ENCODE measurements at places on chromosomes 3 and 15. TPM values are rescaled to one million over a fixed set of nuclear protein-coding genes. Genes with fewer than 3 reads are reported as not detected.

CEP70 gene
- total RNA-seq: 37.4 TPM

GRCh38 chr3:159929171-159930141, 59.2 kb upstream of the IL12A start:
- H3K27me3 ChIP-seq: no peaks in the 10 kb centered on the region
- no peaks in the 10 kb centered on the region for H3K36me3 ChIP-seq
- peak overlapping the region; percentile 48 for H3K27ac ChIP-seq

GRCh38 chr3:114624571-114625181, 330.8 kb downstream of the TIGIT start:
- no peaks in the 10 kb centered on the region for H3K27me3 ChIP-seq
- peak overlapping the region; percentile 82 for H3K27ac ChIP-seq
- H3K4me1 ChIP-seq: peaks cover 20% of the 10 kb centered on the region
- no peak overlapping the region for H3K4me3 ChIP-seq
- H3K36me3 ChIP-seq: no peaks in the 10 kb centered on the region

- H3K36me3 ChIP-seq: no peaks in the 10 kb centered on the region
- H3K27ac ChIP-seq: no peak overlapping the region
- peaks cover 10% of the 10 kb centered on the region for H3K4me1 ChIP-seq
These were observed 225.5 kb upstream of the ST8SIA2 start for GRCh38 chr15:92168066-92168683.

PLEKHO2 gene
- 7.0 TPM for total RNA-seq

GABRB3 gene
- total RNA-seq: 3.6 TPM

- peaks cover 76% of the 10 kb centered on the region for H3K4me1 ChIP-seq
- H3K36me3 ChIP-seq: no peaks in the 10 kb centered on the region
- H3K27me3 ChIP-seq: no peaks in the 10 kb centered on the region
- peak; percentile 95 for DNase-seq
- no peak overlapping the region for H3K4me3 ChIP-seq
These were observed 37.7 kb downstream of the FAM174B start for GRCh38 chr15:92617549-92618520.

CCR3 gene
- total RNA-seq: not detected

ACAN gene
- total RNA-seq: not detected

DNA sequence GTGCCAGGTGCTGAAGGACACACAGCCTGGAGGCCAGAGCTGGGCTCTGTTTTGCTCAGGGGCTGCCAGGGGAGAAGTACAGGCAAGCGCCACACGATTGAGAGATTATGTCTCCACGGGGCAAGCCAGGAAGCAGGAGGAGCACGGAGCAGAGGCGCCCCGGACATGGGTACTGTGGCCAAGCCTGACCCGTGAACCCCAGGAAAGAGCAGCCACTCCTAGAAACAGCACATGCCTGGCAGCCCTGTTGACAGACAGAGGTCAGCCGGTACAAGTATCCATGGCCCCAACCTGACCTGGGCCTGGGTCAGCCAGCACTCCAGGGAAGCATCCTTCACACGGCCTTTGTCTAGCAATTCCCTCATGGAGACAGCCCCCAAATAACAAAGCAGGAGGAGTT, 89.4 kb downstream of the ADAMTS17 start:
- no peaks in the 10 kb centered on the region for H3K36me3 ChIP-seq
- H3K4me3 ChIP-seq: no peak overlapping the region
- peaks cover 11% of the 10 kb centered on the region for H3K4me1 ChIP-seq
- no peak for DNase-seq

SNTN gene
- total RNA-seq: not detected

DNA sequence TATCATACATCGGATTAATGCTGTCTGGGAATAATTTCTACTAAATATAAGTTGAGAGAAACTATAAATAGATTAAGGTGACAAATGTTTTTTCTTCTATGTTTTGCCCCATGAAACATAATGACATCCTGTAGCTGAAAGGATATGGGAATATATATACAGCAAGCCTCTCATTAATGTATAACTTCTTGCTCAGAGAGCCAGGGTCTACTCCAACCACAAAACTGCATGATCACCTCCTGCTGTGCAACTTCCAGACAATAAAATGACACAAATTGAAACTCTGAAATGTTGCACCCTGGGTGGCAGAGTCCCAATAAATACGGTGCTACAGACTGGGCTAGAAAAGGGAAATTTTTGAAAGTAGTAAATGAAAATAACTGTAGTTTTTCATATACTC, 571.9 kb upstream of the CBLB start:
- DNase-seq: no peak
- H3K27me3 ChIP-seq: no peaks in the 10 kb centered on the region
- H3K27ac ChIP-seq: no peak overlapping the region
- no peak overlapping the region for H3K4me3 ChIP-seq
- no peaks in the 10 kb centered on the region for H3K36me3 ChIP-seq

BTD gene
- total RNA-seq: 24.4 TPM

RARRES1 gene
- total RNA-seq: 18.4 TPM

DNA sequence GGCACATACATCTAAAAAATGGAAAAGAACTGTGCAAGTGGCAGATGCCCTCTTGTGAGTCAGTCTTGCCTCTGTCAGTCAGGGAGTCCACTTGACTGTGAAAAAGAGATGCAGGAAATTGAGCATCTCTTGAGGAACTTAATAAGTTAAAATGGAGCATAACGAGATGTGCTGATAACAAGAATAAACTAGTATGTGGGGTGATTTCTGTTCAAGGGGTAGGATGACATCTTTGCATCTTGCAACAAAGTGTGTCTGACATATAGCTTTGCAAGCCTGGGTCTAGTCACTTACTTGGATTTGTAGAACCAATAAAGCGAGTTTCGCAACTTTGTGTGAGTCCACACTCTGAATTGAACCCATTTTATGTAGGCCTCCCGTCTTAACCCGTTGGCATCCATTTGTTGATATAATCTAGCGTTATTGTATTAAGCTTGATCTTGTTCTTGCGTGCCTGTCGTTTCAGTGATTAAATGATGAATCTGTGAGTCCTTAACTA, 2.2 kb downstream of the USP3 start:
- H3K36me3 ChIP-seq: no peaks in the 10 kb centered on the region
- no peak overlapping the region for H3K4me3 ChIP-seq
- DNase-seq: no peak
- no peaks in the 10 kb centered on the region for H3K27me3 ChIP-seq
- peaks cover 68% of the 10 kb centered on the region for H3K4me1 ChIP-seq
- peak overlapping the region; percentile 97 for H3K27ac ChIP-seq

ACAD11 gene
- total RNA-seq: 52.1 TPM

DNA sequence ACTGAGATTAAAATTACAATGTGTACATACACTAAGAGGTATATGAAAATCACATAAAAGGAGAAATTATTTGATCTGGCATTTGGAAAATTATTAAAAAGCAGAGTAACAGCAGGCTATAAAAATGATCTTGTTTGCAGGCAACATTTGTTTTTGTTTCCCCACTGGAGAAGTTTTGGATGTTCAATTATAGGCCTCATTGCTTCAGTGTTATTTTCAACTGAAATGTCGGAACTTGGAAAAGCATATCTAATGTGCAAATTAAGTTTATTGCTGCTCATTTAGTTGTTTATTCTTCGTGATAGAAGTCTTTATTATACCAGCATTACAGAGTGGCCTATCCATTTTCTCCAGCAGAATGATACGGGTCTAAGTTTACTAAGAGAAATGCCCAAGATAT, 263.3 kb downstream of the CNTN6 start:
- no peaks in the 10 kb centered on the region for H3K27me3 ChIP-seq
- H3K4me3 ChIP-seq: no peak overlapping the region
- no peaks in the 10 kb centered on the region for H3K36me3 ChIP-seq
- DNase-seq: no peak

HYAL3 gene
- 0.99 TPM for total RNA-seq

DNA sequence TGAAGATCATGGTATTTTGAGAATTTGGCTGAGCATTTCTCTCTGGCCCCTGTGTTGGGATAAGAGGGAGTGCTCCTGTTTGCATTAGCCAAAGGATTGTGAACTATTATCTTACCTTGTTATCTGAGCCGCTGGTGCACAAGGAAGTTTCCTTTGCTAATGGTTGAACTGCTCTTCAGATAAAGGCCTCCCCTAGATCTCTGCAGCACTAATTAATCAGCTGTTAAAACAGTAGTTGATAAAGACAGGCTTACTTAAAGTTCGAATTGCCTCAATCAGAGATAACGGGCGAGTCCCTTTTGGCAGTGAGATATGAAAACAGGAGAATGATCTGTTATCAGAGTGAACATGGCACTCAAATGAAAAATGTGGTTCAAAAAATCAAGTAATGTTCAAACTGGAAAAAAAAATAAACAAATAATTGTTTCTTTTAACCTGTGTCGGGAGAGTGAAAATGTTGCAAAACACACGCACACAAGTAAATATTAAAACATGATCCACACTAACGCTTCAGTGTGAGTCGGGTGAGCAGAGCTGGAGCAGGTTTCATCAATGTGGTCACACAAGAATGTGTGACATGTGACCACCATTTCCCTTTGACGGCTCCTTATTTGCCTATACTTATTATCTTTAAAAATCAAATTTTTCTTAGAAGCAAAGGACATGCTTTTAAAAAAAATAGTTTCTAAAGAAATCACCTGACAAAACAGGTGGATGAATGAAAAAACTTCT, 469.1 kb downstream of the SOX2 start:
- no peak for DNase-seq

DNA sequence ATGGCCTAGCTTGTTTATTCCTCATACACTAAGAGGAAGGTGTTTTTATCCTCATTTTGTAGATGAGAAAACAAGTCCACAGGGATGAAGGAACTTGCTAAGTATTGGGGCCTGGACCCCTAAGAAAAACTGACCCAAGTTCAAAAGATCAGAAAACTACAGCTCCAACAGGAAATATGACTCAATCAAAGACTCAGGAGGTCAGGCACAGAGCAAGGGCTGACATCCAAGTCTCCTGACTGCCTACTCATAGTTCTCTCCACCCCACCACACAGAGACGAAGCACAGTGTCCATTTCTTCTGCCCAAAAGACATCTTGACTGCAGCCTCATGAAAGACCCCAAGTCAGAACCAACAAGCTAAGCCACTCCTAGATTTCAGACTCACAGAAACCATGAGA, 26.9 kb upstream of the TPM1 start:
- H3K4me3 ChIP-seq: no peak overlapping the region
- no peaks in the 10 kb centered on the region for H3K36me3 ChIP-seq
- no peak overlapping the region for H3K27ac ChIP-seq
- no peaks in the 10 kb centered on the region for H3K27me3 ChIP-seq
- H3K4me1 ChIP-seq: peaks cover 27% of the 10 kb centered on the region
- peak; percentile 41 for DNase-seq

- H3K4me1 ChIP-seq: peaks cover 25% of the 10 kb centered on the region
- peak overlapping the region; percentile 89 for H3K4me3 ChIP-seq
- no peak overlapping the region for H3K27ac ChIP-seq
- no peak for DNase-seq
These were observed 2.4 kb downstream of the IGF2BP2 start for GRCh38 chr3:185822221-185823000.

TEX9 gene
- total RNA-seq: 7.9 TPM

MYLK gene
- total RNA-seq: 7.6 TPM

DNA sequence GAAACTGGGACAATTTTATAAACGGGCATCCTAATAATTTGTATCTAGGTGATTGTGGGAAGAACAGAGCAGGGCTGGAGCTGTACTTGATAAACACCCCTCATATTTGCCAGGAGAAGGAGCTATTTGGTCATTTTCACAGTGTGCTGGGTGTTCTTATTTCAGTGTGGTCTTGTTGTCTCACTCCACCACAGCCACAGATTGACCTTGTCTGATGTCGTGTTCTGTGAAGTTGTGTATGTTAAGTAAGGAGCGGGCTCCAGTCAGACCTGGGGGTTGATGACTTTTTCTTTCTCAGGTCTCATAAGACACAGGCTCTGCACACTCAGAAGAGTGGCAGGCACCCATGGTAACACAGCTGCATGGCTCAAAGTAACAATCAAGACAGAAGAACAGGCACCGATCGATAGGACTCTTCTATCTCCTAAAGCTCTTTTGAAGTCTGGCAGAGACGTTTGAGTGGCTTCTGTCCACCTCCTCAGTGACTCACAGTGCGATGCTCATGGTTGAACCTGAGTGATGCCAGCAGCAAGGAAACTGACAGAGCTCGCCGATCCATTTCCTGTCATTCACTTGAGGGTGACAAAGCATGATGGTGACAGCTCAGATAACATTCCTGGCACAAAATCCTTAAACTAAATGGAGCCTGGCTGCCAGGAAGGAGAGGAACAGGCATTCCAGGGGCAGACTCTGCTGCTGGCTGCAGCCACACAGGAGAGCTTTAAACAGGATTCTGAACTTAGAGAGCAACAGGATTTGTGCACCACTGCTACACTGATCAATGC, 20.8 kb downstream of the DPH3 start:
- H3K36me3 ChIP-seq: no peaks in the 10 kb centered on the region
- no peak for DNase-seq
- no peak overlapping the region for H3K27ac ChIP-seq

CORO2B gene
- total RNA-seq: 1.0 TPM

DNA sequence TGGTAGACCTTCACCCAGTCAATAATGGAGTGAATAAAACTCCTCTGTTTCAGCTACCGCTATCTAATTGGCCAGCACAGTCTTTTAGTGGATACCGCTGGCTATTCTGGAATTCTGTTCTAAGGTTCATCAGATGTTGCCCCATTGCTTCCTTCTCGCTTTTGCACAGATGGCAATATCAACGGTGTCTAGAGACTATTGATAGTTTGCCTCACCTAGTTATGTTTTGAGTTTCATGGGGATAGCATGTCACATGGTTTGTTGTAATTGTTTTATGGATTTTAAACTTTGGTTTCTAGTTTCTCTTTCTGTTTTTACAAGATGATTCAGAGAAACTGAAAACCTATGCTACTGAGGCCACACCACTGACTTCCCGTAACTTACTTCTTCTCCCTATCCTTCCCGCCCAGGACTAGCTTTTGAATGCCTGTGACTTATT, 2.0 kb downstream of the XRN1 start:
- DNase-seq: no peak
- peaks cover 30% of the 10 kb centered on the region for H3K4me1 ChIP-seq
- no peaks in the 10 kb centered on the region for H3K36me3 ChIP-seq
- H3K27ac ChIP-seq: no peak overlapping the region

C3orf22 gene
- total RNA-seq: not detected

GRCh38 chr15:31223478-31224350, 102.9 kb upstream of the KLF13 start:
- no peak for DNase-seq
- H3K27me3 ChIP-seq: no peaks in the 10 kb centered on the region
- no peaks in the 10 kb centered on the region for H3K36me3 ChIP-seq
- peak overlapping the region; percentile 6 for H3K27ac ChIP-seq

GRCh38 chr15:63950911-63951481, 95.3 kb downstream of the DAPK2 start:
- no peaks in the 10 kb centered on the region for H3K27me3 ChIP-seq
- no peak overlapping the region for H3K27ac ChIP-seq
- no peaks in the 10 kb centered on the region for H3K36me3 ChIP-seq
- H3K4me3 ChIP-seq: no peak overlapping the region
- no peak for DNase-seq

NDN gene
- 19.4 TPM for total RNA-seq

DNA sequence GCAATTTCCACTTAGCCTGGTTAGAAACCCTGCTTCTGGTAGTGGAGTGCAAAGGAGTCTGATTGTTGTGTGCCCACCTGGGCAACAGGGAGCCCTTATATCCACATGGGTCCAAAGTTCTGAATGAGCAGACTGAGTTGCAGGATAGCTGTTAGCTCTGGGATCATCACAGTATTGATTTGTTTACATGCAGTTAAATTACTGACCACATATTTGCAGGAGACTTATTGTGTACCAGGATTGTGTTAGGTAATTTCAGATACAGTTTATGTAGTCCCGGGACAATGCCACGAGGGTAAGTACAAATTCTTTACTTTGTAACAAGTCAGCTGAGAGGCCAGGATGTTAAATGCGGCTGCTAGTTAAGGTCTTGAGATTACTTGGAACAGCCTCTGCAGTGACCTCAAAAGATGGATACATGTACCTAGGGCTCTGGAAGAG, 18.8 kb downstream of the ARHGEF26 start:
- H3K27me3 ChIP-seq: no peaks in the 10 kb centered on the region
- no peak for DNase-seq
- peaks cover 25% of the 10 kb centered on the region for H3K4me1 ChIP-seq
- no peak overlapping the region for H3K27ac ChIP-seq

SLC2A2 gene
- total RNA-seq: 8.2 TPM
